ENCODE measurements at places on chromosomes 7 and 10. TPM values are rescaled to one million over a fixed set of nuclear protein-coding genes. Genes with fewer than 3 reads are reported as not detected.

PTPRZ1 gene
- total RNA-seq = not detected

GNAI1 gene
- total RNA-seq = 19.7 TPM

TFR2 gene
- total RNA-seq = 0.95 TPM

HYAL4 gene
- total RNA-seq = not detected

TLX1 gene
- total RNA-seq = not detected
